ENCODE measurements at places on chromosomes 2 and 18.
A peak's percentile ranks its signal among the peaks of the same experiment; 100 is the strongest.

- DNase-seq: no peak
Observed at GRCh38 chr18:35926884-35927283, 45.6 kb upstream of the RMP24 start.

DNA sequence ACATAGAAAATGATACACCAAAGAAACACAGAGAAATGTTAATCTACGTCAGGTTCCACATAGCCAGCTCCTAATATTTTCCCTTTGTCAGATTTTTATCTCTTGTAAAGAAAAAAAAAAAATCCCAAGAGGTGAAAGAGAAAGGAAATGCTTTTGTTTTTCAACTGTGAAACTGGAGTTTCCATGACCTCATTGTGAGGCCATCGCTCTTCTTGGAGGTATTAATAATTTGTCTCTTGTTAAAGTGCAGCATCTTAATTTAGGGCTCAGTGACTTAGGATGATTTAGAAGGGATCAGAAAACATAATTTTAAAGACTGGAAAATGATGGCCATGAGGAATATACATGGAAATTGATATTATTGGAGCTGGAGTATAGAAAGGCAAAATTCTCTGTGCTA is 21.7 kb downstream of the ARHGAP28 start:
- DNase-seq: no peak

GRCh38 chr2:11547912-11548497 is 14.2 kb downstream of the GREB1 start:
- DNase-seq: no peak

DNA sequence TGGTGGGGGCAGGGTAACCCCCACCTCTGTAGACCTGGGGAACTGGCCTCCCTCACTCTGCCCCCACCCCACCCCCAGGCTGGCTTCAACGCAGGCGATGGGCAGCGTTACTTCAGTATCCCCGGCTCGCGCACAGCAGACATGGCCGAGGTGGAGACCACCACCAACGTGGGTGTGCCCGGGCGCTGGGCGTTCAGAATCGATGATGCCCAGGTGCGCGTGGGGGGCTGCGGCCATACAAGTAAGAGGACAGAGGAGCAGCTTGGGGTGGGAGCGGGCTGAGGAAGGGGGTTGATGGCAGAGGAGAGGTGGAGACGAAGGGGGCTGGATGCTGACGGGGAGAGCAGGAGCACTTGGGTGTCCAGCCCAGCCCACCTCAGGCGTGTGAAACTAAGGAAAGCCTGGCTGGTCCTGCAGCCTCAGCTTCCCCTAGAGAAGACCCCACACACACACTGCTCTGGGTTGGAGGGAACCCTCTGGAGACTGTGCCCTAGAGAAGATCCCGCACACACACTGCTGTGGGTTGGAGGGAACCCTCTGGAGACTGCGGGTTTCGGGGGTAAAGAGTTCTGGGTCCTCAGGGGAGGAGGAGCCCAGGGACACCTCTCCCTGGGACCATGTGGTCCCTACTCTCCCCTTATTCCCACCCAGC is 36.2 kb downstream of the SNED1 start:
- no peak for DNase-seq

DNA sequence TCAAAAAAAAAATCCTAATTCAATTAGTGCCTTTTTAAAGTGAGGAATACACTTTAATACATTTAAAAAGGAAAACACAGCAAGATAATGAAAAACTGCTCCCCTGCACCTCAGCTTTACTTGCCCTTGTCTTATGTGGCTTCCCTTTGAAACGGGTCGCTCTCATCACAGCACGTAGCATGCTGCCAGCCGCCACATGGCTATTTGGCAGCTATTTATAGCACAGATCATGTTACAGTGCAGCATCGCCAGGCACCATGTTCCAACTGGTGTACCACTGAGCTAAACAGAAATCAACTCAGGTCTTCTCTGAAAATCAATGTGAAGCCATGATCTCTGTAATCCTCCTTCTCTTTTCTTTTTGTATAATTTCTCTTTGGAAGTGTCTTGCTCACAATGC is 65.1 kb downstream of the TMEM182 start:
- DNase-seq: peak; percentile 83

GRCh38 chr2:25787020-25787419 is 91.3 kb downstream of the ASXL2 start:
- DNase-seq: no peak

DNA sequence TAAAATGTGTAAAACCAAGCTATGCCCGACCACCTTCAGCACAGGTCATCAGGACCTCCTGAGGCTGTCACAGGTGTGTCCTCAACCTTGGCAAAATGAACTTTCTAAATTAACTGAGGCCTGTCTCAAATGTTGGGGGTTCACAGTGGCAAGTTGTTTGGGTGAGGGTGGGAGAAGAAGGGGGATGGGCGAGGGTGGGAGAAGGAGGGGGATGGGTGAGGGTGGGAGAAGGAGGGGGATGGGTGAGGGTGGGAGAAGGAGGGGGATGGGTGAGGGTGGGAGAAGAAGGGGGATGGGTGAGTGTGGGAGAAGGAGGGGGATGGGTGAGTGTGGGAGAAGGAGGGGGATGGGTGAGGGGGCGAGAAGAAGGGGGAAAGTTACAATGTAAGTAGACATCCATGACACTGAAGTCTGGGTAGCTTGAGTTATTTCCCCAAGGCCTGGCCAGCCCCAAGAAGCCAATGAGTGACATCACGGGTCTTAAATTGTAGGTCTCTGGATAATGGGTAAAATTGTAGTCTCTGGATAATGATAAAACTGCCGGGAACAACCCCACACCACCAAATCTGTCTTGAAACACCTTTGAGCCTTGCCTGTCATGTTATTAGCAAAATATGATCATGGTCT is 56.3 kb downstream of the TIMM21 start:
- no peak for DNase-seq

DNA sequence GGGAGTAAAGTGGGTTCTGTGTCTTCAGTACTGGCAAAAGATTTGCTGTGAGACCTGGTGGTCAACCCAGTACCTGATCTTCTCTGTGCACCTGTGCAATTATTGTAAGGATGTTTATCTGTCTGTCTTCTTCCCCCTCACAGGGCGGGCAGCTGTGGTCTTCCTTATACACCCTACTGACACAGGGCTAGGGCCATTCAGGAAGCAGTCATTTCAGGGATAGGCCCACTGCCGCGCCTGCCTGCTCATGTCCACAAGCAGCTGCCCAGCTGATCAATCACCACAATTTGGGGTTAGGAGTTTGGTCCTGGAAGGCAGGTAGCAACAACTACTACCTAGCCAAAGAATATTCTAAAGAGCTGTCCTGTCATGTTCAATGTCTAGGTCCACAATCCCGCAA is 1.2 kb upstream of the CNNM4 start:
- no peak for DNase-seq

DNA sequence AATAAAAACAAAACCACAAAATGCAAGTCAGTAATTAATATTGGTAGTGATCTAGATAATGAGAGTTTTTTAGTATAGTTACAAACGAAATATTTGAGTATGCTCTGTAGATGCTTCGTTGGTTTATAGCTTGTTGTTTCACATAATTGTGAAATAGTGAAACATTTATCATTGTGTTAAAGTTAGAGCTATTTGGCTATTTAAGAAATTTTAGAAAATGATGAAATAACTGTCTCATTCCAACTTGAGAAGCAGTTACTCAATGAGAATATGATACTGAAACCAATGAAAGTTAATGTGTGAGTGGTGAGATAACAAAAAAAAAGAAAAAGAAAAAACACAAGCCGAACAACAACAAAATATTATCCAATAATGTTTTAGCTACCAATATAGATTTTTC is 475.6 kb upstream of the ZEB2 start:
- no peak for DNase-seq

DNA sequence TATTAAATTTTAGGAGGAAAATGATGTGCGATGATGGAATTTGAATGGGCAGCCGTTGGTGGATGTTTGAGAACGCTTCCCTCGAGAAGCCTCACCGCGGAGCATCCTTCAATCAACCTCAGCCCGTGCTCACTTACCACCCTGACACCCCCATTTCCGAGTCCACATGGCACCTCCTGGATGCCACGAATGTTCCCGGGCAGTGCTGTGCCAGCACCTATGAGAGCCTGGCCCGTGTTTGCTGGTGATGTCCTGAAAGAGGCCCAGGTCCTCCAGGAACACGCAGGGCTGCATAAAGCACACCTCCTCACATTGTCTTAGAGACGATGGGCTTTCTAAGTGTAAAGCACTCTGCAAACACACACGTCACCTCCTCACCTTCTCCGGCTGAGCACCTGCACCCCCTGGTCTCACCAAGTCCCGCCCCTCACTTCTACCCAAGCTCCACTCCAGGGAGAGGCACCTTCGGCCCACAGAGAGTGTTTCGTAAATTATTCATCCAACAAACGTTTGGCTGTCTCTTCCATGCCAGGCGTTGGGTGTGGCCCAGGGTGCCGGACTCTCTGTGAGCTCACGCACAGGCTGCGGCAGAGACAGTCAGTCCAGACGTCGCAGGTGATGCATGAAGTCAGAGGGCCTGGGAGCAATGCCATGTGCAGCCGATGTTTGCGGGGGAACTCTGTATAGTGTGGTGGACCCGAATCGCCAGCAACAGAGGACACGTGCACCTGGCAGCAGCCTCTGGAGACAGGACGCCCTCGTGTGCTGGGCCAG is 150.0 kb downstream of the TPO start:
- DNase-seq: no peak

DNA sequence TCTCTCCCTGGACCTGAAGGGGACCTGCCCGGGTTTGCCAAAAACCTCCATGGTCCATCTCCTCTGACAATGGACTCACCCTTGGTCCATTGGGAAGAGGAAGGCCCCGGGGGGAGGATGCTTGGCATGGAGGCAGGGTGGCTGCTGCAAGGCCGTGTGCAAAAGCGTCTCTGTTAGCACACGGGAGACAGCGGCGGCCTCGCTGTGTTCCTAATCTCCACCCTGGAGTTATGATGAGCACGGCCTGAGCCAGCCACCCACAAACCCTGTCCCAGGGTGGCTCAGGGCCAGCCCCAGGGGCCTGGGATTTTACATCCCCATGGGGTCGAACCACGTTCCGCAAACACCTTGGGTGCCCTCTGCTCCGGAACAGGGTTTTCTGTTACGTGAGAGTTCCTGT is 35.8 kb downstream of the AQP12A start:
- no peak for DNase-seq

GRCh38 chr18:77093067-77093430 is 39.5 kb downstream of the MBP start:
- no peak for DNase-seq

- no peak for DNase-seq
Observed at GRCh38 chr2:157504623-157505022, 60.7 kb upstream of the CYTIP start.

- no peak for DNase-seq
Observed at GRCh38 chr2:117635481-117635880, 179.0 kb upstream of the DDX18 start.

DNA sequence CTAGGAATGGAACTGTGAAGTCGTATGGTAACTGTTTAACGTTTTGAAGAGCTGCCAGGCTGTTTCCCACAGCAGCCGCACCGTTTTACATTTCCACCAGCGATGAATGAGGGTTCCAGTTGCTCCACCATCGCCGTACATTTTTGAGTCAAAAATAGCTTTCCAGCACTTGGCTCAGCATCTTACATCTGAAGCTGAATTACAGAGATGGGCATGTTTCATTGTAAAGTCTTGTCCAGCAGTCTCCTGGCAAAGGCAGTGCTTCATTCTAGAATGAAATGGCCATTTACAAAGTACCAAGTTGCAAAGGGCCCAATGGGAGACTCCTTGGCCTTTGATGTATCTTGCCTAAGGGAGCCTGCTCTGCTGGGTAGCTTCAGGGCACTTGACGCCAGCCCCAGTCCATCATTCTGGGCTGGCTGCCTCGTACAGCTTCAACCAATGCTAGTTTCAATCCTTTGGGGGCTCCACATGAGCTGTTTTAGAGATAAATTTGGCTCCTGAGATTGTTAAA is 45.1 kb downstream of the ATIC start:
- DNase-seq: no peak

DNA sequence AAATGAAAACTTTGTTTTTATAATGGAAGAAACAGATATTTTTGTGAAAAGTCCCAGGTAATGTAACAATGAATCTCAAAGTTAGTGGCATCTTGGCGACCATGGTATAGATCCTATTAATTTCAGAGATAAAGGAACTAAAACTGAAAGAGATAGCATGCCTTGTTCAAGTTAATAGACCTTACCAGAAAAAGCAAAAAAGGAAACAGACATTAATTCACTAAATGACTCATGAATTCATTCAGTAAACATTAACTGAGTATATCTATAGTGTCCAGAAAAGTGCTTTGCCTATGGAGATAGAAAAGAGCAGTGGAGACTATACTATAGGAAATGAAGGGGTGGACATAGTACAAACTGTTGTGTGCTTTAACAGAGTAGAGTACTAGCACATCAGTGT is 763.3 kb downstream of the TRIB2 start:
- no peak for DNase-seq

DNA sequence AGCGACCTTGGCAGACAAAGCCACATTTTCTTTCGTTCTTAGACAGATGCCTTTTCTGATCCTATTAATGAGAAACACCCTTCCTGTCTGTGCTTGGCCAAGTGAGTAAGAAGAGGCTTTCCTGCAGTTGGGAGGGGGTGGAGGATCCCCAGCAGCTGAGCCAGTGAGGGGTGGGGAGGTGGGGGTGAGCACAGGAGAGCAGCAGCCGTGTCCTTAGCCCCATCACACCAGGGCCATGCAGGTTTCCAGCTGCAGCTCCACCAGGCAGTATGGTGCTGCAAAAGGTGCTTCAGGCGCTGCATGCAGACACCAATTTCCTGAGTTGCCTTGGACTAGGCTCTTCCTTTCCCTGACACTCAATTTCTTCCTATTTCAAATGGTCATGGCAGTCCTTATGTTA is 123.3 kb upstream of the SIX2 start:
- DNase-seq: no peak

DNA sequence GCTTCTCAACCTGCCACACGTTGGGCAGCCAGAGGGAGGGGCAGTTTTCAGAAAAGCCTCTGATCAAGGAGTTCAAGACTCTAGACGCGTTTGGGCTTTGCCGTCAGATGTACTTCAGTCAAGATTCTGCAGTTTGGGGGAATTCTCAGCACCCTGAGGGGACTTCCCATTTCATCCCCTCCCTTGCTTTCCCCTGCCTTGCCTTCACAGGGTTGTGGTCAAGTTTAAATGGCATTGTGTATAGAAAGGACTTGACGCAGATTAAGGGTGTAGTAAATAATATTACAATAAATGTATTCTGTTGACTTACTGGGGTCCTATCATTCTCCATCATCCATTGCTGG is 198.3 kb upstream of the NABP1 start:
- no peak for DNase-seq

DNA sequence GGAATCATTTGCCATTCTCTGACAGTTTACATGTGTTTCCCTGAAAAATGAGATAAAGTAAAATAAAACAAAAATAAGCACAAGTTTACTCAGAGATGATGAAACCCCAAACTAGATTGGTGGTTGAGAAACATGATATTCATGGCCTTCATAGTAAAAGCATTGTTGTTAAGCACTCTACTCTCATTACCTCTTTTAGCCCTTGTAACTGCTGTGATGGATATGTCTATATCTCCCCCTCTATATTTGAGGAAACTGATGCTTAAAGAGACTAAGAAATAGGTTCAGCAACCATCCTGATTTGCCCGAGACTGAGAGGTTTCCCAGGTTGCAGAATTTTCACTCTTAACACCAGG is 33.9 kb upstream of the GALNT3 start:
- DNase-seq: no peak

- no peak for DNase-seq
Observed at GRCh38 chr18:24983566-24984139, 368.3 kb downstream of the ZNF521 start.

- no peak for DNase-seq
Observed at GRCh38 chr2:46818819-46819218, 96.8 kb downstream of the MCFD2 start.

- no peak for DNase-seq
Observed at GRCh38 chr2:1910592-1911246, 166.4 kb upstream of the PXDN start.
